ENCODE measurements at places on chromosomes 6 and 20.

DNA sequence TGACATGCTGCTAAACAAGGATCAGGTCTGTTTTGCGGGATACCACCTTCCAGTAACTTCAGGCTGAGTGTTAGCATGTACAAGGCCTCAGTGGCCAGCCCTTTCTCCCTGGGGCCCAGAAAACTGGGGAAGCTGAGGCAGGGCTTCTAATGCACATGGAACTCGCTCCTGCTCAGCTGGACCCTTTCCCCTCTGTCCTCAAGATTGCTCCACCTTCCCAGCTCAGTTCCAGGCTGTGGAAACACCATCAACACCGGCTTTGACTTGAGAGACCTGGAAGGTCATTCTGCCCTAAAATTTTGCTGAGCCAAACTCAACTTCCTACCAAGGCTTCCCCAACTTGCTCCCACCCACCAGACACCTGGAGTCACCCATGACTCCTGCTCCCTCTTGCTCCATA lies 4.2 kb upstream of the BLCAP start:
- DNase-seq, result no peak

GRCh38 chr20:31927627-31928159 lies 24.2 kb downstream of the PDRG1 start:
- DNase-seq, result no peak

GRCh38 chr6:24576447-24576846 lies 69.5 kb downstream of the KIAA0319 start:
- no peak for DNase-seq

DNA sequence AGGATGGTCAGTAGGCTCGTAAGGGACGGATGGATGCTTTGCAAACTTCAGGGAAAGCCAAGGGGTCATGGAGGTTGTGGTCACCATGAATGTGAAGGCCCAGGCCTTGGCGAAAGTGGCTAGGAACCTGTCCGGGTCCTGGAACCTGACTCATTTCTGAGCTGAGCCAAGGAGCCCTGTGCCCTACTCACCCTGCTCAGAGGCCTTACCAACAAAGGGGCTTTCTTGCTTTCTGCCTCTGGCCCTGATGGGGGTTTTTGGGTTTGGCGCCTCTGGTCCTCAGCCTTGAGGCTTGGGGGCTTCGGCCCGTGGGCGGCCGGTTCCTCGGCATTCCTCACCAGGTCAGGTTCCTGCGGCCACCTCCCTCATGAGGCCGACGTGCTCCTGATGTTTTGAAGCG lies 155.1 kb downstream of the DTNBP1 start:
- no peak for DNase-seq

Data from right kidney (tissue), 9 donors.